ENCODE measurements at places on chromosomes 5 and 9. TPM values are rescaled to one million over a fixed set of nuclear protein-coding genes. Genes with fewer than 3 reads are reported as not detected.

The LIFR gene
- 67.1 TPM for total RNA-seq

DNA sequence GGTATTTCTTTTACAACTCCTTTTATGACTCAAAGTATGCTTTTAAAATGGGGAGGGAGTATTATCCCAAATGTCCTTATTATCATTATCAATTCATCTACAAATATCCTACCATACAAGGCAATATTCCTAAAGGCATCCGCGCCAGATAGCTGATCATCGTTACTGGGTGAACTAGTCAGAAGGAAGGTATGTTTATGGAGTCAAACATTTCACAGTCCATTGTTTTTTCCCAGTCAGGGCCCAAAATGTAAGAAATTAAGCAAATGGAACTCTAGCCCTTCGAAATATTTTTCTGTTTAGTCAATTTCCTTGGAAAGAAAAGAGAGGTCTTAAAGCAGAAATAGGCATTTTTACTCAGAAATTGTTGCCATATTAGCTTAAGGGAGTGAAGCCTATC is 188.5 kb upstream of the CCNG1 start:
- DNase-seq = no peak

The FBXO10 gene
- total RNA-seq = 7.2 TPM

The TMEM267 gene
- total RNA-seq = 7.6 TPM

The SPATA24 gene
- total RNA-seq = 4.0 TPM

GRCh38 chr5:1659100-1659981 is 135.6 kb upstream of the LPCAT1 start:
- DNase-seq = no peak

DNA sequence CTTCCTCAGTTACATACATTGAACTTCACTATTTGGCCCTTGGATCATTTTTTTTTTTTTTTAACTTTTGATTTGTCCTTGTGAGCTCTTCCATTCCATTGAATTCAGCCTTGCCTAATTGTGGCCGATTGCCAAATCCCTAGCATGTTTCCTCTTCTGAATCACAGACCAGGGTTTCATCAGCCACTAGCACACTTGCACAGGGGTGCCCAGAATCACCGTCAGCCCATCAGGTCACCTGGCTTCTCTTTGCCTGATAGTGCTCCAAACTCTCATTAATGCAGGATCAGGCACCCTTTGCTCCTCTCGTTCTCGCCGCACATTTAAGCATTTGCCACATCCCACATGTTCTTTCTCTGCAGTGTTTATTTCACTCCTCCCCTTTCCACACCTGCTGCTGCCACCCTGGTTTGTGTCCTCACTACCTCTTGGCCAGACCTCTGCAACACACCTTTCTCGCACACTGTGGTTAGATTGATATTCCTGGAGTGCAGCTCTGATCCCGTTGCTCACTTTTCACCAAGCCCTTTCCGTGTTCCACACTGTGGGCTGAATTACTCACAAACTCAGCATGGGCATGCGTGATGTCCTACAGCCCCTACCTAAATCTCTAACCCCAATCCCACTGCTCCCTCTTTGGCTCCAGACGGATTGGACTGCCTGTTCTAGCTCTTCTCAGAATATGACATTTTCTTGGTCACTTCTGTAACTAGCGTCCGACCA is 9.8 kb downstream of the PIK3R1 start:
- DNase-seq = peak; percentile 57

The FOXD4 gene
- 0.13 TPM for total RNA-seq

The STPG3 gene
- total RNA-seq = not detected

The SH2D3C gene
- total RNA-seq = 17.0 TPM

The PCDHGB1 gene
- total RNA-seq = 9.3 TPM

DNA sequence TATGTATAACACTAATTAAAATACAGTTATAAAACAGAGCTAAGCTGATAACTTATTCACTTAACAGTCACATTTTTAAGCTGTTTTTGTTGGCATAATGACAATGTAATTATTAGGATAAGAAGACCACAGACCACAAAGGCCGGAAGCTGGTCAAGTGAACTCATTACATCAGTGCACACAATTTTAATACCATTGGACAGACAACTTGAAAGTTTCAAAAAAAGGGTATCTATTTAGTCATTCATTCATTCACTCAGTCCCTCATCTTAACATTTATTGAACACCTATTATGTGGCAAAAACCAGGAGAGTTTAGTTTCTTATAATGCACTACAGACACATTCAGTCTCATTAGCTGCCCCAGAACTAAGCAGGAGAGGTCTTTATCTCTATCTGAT is 11.6 kb downstream of the ERP44 start:
- DNase-seq = no peak

The WDR38 gene
- not detected for total RNA-seq

DNA sequence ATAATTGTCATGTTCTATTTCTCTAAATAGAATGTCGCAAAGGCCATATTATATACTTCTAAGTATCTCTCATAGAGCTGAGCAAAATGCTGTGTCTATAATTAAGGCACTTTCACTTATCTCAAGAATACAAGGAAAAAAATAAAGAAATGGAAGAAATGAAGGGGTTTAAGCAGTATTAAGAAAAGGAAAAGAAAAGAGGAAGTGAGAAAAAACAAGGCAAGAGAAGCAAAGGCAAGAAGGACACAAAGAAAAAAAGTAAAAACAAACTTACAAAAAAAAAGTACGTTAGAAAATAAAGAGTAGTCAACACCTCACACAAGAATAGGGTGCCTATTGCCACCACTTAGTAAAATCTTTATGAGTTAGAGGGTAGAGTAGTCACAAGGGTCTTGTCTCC is 506.2 kb downstream of the GABRG2 start:
- DNase-seq = no peak

GRCh38 chr9:122332083-122332482 is 38.7 kb upstream of the PTGS1 start:
- no peak for DNase-seq

DNA sequence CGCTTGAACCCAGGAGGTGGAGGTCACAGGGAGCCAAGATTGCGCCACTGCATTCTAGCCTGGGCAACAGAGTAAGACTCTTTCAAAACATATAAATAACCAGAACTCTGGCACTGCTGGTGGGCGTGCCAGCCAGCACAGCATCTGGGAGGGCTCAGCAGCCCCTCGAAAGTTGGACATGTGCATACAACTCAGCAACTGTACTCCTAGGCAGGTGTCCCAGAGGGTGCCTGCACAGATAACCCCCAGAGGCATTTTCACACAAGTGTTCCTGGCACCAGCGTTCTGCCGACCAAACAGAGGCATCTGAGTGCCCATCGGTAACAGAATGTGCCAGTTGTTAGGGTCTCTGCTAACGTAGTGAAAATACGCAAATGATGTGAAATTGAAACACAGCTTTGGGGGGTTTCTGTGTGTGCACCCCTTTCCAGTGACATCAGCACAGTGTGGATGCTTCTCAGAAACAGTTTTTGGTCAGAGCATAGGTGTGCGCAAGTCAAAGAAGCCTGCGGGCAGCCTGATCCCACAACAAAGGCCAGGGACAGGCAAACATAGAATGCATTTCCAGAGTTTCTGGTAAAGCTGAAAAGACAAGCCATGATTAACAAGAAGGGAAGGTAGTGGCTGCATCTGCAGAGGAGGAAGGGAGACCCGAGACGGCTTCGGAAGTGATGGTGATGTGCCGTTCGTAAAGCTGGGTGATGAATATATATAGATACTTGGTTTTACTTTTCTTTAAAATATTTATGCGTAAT is 190.2 kb downstream of the CACNA1B start:
- peak; percentile 3 for DNase-seq

DNA sequence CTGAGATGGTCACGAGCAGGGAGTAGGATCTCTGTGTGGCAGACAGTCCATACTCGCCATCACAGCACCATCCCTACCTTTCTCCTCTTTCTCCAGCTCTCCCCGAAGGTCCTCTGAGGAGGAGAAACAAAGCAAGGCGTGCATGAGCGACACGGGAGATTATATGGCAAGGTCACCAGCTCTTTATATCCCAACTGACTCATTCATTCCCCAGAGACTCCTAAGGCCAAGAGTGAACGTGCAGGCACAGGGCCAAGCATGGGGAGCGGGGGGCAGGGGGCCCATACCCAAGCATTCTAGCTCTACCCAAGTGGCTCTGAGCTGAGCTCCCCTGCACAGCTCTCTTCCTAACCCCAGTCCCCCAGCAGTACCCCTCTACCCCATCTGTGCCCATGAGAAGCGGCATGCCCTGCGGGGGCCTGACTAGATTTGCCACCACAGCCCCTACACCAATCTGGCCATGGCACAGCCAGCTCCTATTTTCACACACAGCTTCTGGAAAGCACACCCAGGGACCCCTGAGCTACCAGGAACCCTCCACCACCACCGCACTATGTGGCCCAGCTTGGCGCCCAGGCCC is 6.8 kb downstream of the TRIM7 start:
- no peak for DNase-seq

- no peak for DNase-seq
These were observed 20.2 kb downstream of the OBP2B start for GRCh38 chr9:133188843-133189180.

The UGCG gene
- total RNA-seq = 18.6 TPM

DNA sequence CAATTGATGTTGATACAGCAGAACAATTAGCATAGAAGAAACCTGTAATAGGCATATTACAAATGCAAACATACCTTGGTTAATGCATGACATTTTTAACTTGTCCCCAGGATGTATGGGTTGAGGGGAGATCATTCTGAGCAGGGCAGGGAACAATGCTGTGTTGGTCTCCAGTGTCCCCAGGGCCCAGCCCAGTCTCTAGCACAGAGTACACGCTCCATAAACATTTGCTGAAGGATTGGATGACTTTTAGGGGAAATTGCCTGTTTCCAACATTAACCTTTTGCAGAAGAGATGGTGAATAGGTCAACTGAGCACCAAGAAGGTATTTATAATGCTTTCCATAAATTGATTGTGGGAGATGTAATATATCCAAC is 20.0 kb downstream of the ANKRA2 start:
- no peak for DNase-seq

GRCh38 chr5:160274483-160274931 is 37.9 kb downstream of the CCNJL start:
- no peak for DNase-seq

The GPX3 gene
- 292 TPM for total RNA-seq

GRCh38 chr5:175596761-175597189 is 61.1 kb upstream of the HRH2 start:
- DNase-seq = no peak

The CYLC2 gene
- not detected for total RNA-seq

DNA sequence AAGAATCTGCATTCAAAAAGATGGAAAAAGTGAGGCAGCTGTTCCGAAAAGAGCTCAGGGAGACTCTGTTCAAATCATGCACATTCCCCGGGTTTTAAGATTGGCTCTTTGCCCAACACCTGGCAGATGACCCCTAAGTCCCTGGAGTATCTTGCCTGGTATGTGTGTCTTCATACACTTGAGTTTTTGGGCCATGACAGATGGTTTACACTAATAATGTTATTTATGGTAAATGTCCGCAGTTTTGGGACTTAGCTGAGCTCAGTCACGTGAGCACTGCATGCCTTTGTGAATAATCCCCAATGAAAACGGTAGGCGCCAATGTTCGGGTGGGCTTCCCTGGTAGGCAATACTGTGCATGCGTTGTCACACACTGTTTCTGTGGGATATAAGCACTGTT is 316.1 kb downstream of the PRDM9 start:
- DNase-seq = no peak

DNA sequence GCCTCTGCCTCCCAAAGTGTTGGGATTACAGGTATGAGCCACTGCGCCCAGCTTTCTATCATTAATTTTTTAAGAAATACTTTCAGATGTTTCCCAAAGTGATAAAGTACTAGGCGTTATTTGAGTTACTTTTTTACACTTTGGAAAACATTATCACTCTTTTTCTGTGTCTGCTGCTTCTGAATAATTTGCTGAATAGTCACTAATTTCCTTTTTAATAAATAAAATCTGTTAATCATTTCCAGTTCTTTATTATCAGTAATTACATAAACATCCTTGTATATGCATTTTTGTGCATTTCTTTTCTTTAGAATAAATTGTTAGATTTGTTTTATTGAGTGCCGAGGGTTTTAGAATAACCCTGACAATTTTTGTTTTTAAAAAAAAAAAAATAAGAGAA is 48.6 kb downstream of the UHRF2 start:
- no peak for DNase-seq

The IGFBPL1 gene
- total RNA-seq = 0.31 TPM

DNA sequence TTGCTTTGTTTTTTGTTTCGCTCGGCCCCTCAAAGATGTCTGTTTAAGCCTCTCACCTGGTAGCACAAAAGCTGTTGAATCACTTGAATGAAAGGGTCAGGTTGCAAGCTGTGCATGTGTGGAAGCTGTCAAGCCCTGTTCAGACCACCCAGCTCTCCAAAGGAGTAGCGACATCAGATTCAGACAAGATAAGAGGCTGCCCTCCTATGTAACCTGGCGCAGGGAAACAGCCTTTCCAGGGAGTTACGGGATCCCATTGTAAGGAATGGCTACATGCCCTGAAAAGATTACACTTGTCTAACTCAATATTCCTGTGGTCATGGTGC is 2.9 kb downstream of the FREM1 start:
- DNase-seq = no peak

DNA sequence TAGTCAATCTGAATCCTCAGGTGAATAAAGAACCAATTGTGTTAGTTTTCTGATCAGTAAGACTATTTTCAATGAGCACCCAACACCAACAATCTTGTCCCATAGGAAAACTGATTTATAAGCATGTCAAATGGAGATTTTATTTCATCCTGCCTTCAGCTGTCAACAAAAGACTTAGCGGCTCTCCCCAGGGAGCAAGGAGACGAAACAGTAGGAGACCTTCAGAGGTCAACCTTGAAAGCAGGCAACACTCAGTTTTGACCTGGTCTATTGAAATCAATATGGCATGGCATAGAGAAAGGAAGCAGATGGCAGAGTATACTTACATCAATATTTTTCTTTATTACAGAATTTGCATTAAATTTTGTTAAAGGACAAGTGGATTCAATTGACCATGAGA is 34.1 kb downstream of the ZNF622 start:
- DNase-seq = no peak

DNA sequence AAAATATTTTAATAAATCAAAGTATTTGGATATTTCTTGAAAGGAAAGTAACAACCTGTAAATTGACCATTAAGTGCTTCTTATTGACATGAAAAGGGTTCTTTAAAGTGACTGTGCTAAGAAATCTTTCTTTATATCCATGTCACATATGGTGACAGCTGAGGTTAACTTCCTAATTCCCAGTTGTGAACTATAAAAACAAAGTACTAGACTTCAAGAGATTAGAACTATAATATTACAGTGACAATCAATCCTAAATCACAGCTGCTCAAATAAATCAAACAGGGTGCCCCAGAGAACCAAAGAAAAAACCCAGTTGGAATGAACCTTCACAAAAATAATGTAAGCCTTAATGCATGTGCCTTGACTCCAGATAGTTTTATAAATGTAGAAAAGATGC is 332.6 kb upstream of the PDE4D start:
- DNase-seq = no peak

The WNK2 gene
- total RNA-seq = 17.1 TPM

The CCL28 gene
- 1.6 TPM for total RNA-seq

The KIF20A gene
- total RNA-seq = 0.34 TPM

The SV2C gene
- total RNA-seq = 0.92 TPM

The CCDC69 gene
- 30.7 TPM for total RNA-seq

The GRIN3A gene
- total RNA-seq = 1.00 TPM

- no peak for DNase-seq
These were observed 378.8 kb upstream of the ZNF608 start for GRCh38 chr5:125125031-125125823.
